Cortex of kidney (tissue), 1 donor: ENCODE measurements at places on chromosomes 6 and 20.

DNA sequence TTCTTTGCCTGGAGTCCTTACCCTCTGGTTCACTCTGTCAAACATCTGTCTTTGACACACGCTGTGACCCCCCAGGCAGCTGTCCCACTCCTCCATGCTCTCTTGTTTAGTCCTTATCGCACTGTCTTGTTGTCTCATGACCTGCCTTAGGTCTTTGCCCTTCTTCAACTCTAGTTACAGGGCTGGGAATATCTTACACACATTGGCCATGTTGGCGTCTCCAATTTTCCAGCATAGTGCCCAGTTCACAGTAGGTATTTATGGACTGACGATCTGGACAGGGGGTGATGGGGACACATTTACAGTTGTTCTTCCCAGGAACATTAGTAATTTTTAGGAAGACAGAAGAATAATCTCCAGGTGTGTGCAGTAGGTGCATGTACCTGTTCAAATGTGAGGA is 129.7 kb upstream of the SLC22A16 start:
- DNase-seq = no peak

DNA sequence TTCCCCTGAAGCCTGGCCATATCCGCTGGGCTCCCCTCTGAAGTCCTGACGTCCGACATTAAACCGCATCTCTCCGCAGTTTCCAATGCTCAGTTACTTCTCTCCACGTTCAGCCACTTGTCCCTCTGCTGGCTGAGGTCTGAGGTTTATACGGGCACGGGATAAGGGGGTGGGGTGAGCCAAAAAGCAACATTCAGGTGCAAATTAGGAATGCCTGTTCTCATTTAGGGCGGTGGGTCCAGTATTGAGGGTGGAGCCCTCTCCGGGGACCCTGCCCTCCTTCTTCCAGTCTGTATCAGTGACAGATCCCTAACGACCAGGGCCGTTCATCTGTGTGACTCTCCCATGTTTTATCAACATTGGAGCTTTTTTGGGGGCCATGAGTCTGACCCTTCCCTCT is 1454.4 kb downstream of the HACE1 start:
- no peak for DNase-seq

- DNase-seq = no peak
These were observed 108.7 kb upstream of the TMEM170B start for GRCh38 chr6:11428895-11429294.

DNA sequence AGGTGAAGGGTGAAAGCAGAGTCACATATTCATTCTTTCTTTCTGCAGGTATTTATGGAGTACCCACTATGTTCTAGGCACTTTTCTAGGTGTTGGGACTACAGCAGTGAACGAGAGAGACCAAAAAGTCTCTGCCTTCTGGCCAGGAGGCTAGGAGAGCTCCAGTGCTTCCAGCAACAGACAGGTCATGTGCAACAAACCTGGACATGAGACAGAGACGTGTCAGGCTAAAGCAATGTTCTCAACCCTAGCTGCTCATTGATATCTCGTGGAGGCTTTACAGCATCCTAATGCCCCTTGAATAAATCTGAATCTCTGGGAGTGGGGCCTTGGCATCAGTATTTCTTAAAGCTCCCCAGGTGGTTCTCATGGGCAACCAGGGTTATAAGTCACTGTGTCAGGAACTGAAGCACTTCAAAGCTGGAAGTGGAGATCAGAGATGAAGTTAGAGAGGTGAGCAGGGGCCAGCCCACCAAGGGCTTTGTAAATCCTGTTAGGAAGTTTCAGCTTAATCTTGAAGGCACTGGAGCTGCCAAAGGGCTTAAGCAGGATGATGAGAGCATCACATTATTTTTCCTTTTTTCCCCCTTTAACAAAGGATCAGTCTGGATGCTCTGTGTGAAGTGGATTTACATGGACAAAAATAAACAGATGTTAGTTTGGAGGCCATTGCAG is 13.0 kb upstream of the TBCC start:
- DNase-seq = no peak

- DNase-seq = no peak
These were observed 45.7 kb upstream of the MCUR1 start for GRCh38 chr6:13859871-13860555.
